NCI-H1436 treated with DMSO at 0.1 percent for 48 hours (cell line): ENCODE measurements at places on chromosomes 6 and 20.

DNA sequence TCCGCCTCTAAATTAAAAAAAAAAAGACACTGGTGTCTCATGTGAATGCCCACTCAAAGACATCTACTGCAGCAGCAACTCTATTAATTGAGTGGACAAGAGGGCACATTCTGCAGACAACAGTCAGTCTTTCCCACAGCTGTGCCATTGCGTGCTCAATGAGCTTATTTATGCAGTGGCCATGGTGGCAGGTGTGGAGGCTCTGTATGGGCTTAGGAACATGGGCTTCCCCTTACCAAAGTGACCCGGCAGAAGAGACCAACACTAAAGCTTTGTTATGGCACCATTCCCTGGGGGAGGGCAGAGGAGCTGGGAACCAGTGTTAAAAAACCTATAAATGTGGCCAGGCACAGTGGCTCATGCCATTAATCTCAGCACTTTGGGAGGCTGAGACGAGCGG is 4.2 kb upstream of the VAPB start:
- DNase-seq = no peak

DNA sequence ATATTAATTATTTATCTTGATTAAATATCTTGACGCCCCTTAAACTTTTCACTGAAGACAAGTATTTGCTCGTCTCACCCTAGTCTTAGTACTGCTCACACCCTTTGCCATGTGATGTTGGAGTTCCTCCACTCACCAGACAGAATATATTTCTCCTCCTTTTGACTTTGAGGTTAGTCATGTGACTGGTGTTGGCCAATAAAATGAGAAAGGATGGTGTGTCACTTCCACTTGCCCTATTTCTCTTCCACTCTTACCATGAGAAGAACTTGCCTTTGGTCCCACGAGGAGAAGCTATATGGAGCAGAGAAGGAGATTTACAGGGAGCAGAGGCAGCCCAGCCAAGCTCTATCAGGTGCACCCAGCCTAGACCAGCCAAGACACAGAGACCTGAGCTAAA is 64.9 kb upstream of the TAB2 start:
- no peak for DNase-seq

DNA sequence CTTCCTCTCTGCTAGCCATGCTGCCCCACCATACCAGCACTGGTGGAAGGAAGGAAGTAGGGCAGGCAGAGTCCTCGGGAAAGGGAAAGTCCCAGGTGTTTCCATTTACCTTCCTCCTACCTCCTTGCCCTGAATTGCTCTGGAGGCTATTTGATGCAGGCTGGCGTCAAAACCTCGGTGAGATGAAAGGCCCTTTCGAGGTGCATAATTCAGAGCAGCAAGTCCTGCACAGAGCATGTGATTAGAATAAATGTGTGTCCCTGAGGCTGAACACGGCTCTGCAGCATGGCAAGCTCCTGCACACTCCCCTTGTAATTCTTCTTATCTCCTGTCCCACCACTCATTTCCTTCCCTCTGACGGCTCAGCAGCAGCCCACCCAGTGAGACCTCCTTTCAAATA is 98.7 kb upstream of the LRFN2 start:
- no peak for DNase-seq

DNA sequence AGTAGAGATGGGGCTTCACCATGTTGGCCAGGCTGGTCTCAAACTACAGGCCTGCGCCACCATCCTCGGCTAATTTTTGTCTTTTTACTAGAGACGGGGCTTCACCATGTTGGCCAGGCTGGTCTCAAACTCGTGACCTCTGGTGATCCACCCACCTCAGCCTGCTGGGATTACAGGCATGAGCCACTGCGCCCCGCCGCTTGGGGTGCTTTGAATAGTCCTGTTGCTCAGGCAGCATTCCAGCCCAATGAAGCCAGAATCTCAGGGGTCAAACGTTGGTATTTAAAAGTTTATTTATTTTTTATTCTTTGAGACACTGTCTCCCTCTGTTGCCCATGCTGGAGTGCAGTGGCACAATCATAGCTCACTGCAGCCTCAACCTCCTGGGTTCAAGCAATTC is 11.3 kb downstream of the MOCS3 start:
- no peak for DNase-seq

DNA sequence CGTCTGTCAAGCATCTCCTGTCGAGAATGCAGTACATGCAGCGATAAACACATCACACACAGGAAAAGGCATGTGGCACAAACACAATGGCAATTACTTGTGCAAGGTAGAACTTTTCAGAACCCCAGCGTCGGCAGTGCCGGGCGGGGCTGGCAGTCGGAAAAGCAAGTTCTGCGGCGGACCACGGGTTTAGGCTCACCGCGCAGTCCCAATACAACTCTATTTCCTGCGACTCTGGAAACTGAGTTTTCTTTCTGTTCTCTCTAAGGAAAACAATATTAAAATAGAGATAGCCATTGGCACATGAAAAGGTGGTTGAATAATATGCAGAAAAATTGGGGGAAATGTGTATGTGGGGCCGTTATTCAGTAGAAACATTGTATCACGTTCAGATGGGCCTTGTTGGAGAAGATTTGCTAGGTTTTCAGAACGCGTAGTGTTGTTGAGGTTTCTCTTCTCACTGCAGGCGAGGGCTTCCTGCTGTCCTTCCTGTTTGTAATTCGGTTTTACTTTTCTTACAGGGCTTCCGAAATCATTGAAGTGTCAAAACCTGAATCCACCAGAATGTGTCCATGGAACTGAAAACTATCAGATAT is 369.5 kb downstream of the THBS2 start:
- no peak for DNase-seq

DNA sequence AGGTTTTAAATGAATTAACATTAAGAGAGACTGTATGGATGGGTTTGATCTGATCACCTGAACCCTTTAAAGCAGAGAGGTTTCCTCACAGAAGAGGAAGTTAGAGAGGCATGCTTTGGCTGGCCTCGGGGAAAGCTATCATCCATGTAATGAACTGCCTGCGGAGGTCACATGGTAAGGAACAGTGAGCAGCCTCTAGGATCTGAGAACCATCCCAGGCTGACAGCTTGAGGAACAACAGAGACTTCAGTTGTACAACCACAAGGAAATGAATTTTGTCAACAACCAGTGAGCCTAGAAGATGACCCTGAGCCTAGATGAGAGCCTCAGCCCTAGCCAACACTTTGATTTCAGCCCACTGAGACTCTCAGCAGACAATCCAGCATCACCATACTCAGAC is 2.9 kb upstream of the COL21A1 start:
- DNase-seq = no peak

- DNase-seq = no peak
These were observed 47.5 kb downstream of the TNFRSF21 start for GRCh38 chr6:47262231-47262630.

DNA sequence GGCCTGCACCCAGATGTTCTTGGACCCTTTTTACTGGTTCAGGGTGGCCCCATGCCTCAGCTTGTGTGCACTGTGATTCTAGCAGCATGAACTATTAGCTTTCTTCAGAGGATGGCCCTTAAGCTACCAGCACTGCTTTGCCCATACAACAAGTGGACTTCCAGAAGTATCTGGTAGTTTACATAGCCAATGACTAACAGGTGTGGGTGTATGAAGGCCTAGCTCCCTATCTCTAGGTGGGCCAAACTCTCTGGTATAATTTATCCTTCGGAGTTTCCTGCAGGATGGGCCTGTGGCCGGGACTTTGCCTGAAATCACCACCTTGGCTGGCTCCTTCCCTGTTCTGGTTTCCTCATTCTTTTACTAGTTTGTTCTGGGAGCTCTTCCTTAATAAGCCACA is 26.1 kb upstream of the JAG1 start:
- DNase-seq = no peak

DNA sequence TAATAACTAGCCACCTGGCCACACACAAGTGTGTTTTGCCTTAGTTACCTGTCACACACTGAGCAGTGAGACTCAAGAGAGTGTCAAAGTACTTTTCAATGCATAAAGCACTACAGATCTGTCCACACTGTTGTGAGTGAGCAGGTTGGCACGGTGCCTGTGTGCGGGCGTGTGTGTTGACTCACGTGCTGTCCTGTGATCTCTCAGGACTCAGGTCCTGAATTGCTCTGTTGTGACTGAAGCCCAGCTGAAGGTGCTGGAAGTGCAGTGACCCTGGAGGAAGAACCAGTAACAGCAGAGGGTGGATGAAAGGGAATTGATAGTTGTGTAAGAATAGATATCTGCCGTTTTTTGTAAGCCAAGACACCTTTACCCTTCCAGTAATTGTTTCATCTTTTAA is 18.3 kb downstream of the SLC16A10 start:
- no peak for DNase-seq

DNA sequence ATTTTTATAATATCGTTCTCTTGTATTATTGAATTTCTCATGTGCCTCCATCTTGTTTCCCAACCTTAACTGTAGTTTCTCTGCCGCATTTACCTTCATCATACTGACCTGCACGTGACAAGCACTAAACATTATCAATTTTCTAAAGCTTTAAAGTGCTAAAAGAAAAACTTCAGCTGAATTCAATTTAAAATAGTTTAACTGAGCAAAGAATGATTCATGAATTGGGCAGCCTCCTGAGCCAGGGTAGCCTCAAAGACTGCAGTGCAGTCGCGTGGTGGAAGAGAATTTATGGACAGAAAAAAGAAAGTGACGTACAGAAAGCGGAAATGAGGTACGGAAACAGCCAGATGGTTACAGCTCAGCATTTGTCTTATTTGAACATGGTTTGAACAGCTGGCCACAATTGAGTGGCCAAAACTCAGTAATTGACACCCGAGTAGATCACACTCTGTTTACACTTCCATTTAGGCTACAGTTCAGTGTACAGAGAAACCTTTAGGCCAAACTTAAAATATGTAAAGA is 4.2 kb upstream of the ZDHHC14 start:
- no peak for DNase-seq

GRCh38 chr6:135085700-135086413 is 31.2 kb upstream of the HBS1L start:
- DNase-seq = no peak

- DNase-seq = no peak
These were observed 132.4 kb downstream of the CDH26 start for GRCh38 chr20:60090631-60091030.

GRCh38 chr6:122640366-122640765 is 30.2 kb downstream of the PKIB start:
- DNase-seq = no peak
